Placental pericyte (primary cell): ENCODE measurements at places on chromosomes 6 and 20. TPM values are rescaled to one million over a fixed set of nuclear protein-coding genes. Genes with fewer than 3 reads are reported as not detected.

Gene SNX9
- total RNA-seq = 61.9 and 65.0 TPM in 2 replicates

Gene CST5
- total RNA-seq = not detected in 2 replicates

Gene WFDC8
- total RNA-seq = not detected in 2 replicates

Gene ZC2HC1B
- not detected in 2 replicates for total RNA-seq

Gene FAXC
- total RNA-seq = 0.14 TPM in 1 of 2 replicates, not detected in the other

Gene TBC1D32
- 19.6 and 22.1 TPM in 2 replicates for total RNA-seq

Gene TBX18
- 8.8 and 16.8 TPM in 2 replicates for total RNA-seq

Gene DEFB124
- not detected in 2 replicates for total RNA-seq

Gene SIM1
- not detected in 2 replicates for total RNA-seq

Gene GFOD1
- 9.4 and 10.3 TPM in 2 replicates for total RNA-seq

Gene PACSIN1
- not detected in 2 replicates for total RNA-seq

Gene ZNF184
- 5.7 TPM in 2 replicates for total RNA-seq

Gene WFDC9
- total RNA-seq = not detected in 2 replicates

Gene CFAP206
- total RNA-seq = not detected in 2 replicates

Gene HSPA12B
- total RNA-seq = under 0.01 TPM in 1 of 2 replicates, not detected in the other

Gene RPS6KA2
- total RNA-seq = 18.3 and 114 TPM in 2 replicates

Gene MYL9
- total RNA-seq = 120 and 127 TPM in 2 replicates

Gene FNDC1
- under 0.01 TPM in 2 replicates for total RNA-seq

Gene C4A
- 1.7 and 10.3 TPM in 2 replicates for total RNA-seq

Gene MUC21
- not detected in 2 replicates for total RNA-seq

Gene ANKRD6
- total RNA-seq = 0.22 and 0.43 TPM in 2 replicates

Gene NXT1
- total RNA-seq = 17.5 and 32.6 TPM in 2 replicates

Gene CPNE5
- total RNA-seq = 0.14 and 0.66 TPM in 2 replicates

Gene ACSS1
- 0.72 and 1.3 TPM in 2 replicates for total RNA-seq

Gene PRKN
- 0.72 TPM in 1 of 2 replicates, not detected in the other for total RNA-seq

Gene MOG
- not detected in 2 replicates for total RNA-seq

Gene POLR3F
- total RNA-seq = 8.5 and 16.5 TPM in 2 replicates

Gene RIN2
- total RNA-seq = 38.3 and 139 TPM in 2 replicates

Gene LY6G6F
- total RNA-seq = not detected in 2 replicates

Gene SAMD5
- total RNA-seq = 1.1 and 1.7 TPM in 2 replicates

Gene CLPSL1
- not detected in 2 replicates for total RNA-seq

Gene OXT
- not detected in 2 replicates for total RNA-seq

Gene EYA2
- 0.22 and 0.57 TPM in 2 replicates for total RNA-seq

Gene CCN5
- 0.29 and 1.3 TPM in 2 replicates for total RNA-seq

Gene PBOV1
- not detected in 2 replicates for total RNA-seq

Gene ATAT1
- 5.4 and 7.2 TPM in 2 replicates for total RNA-seq

Gene NFS1
- 14.0 and 27.1 TPM in 2 replicates for total RNA-seq

Gene ZC3H12D
- 0.14 and 0.22 TPM in 2 replicates for total RNA-seq

Gene FAM209B
- not detected in 2 replicates for total RNA-seq

Gene SLC22A2
- total RNA-seq = not detected in 2 replicates

Gene LEMD2
- total RNA-seq = 54.3 and 64.0 TPM in 2 replicates

Gene SOX4
- 26.7 and 53.7 TPM in 2 replicates for total RNA-seq

Gene CPNE1
- total RNA-seq = 80.1 and 121 TPM in 2 replicates

Gene ASXL1
- total RNA-seq = 39.8 and 63.6 TPM in 2 replicates

Gene SFTA2
- total RNA-seq = not detected in 2 replicates

Gene SCUBE3
- total RNA-seq = 0.22 and 9.9 TPM in 2 replicates
